ENCODE measurements at places on chromosomes 2 and 18.

DNA sequence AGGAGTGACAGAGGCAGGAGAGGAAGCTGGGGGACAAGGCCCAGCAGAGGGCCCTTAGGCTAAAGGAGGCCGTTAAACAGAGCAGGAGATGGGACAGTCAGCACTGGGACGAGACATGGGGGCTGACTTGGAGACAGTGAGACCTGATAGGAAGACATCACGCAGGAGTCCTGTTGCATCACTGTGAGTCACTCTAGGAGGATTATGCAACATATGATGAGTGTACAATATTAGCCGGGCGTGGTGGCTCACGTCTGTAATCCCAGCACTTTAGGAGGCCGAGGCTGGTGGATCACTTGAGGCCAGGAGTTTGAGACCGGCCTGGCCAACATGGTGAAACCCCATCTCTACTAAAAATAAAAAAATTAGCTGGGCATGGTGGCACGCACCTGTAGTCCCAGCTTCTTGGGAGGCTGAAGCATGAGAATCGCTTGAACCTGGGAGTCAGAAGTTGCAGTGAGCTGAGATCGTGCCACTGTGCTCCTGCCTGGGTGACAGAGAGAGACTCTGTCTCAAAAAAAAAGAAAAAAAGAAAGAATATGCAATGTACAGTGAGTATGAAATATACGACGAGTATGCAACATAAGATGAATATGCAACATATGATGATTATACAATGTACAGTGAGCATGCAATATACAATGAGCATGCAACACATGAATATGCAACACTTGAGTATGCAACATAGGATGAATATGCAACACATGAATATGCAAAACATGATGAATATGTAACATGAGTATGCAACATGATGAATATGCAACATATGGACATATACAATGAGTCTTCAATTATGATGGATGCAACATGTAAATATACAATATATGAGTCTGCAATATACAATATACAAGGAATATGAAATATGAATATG lies 83.3 kb upstream of the ID2 start:
- DNase-seq, result no peak

DNA sequence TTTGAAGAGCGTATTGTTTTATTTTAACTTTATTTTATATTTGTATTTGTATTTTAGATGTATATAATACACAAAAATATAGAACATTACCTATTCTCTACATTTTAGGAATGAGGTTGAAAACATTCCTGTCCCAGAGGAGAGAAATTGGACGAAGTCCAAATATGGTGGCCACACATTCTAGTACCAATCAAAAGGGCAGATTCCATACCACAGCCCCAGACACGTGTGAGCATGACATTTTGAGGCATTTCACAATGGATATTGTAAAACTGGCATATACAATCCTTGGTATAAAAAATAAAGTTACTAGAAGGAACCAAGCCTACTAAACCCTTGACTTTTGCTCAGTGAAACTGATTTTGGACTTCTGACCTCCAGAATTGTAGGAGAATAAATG lies 50.6 kb downstream of the C2orf76 start:
- no peak for DNase-seq

GRCh38 chr2:3079466-3079865 lies 298.2 kb downstream of the EIPR1 start:
- no peak for DNase-seq

DNA sequence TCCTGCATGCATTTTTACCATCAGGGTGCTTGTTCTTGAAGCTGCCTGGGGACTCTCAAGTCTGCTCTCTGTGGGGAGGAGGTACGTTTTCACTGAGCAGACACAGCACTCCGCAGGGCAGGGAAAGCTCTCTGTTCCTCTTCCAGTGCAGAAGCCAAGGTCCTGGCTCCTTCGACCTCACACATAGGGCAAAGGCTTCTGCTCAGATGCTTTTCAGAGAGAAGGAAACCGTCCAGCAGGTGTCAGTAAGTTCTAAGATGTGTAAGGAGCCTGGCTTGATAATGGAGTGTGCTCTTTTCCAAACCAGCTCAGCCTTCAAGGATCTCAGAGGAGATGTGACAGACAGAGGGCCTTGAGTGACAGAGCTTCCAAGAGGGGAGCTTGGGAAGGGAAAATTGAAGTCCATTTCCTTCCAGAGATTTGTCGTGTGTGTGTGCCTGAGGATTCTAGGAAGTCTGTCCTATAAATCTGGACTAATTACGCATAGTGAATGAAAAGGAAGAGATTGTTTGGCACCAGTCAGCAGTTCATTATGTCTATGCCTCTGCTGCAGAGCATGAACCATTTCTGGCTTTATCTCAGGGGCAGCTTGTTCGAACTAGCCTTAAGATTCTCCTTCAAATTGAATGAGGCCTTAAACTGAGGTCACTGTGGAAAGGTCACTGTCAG lies 67.3 kb upstream of the UPP2 start:
- no peak for DNase-seq

- DNase-seq, result no peak
These were observed 30.5 kb downstream of the MARCHF7 start for GRCh38 chr2:159742846-159743245.

- DNase-seq, result no peak
These were observed 39.3 kb upstream of the CDH7 start for GRCh38 chr18:65711493-65711892.

DNA sequence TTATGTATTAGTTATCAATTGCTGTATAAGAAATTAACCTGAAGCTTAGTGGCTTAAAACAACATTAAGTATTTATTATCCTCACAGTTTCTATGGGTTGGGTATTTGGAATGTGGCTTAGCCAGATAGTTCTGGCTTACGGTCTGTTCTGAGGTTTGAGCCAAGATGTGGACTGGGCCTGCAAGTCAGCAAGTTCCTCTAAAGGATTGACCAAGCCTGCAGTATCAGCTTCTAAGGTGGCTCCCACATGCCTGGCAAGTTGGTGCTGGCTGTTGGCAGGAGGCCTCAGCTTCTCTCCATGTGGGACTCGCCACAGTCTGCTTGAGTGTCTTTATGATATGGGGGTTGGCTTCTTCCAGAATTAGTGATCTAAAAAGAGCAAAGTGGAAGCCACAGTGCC lies 45.0 kb upstream of the TCF4 start:
- no peak for DNase-seq

- DNase-seq, result no peak
These were observed 828.2 kb downstream of the RNF144A start for GRCh38 chr2:7745369-7745768.

- no peak for DNase-seq
These were observed 76.4 kb upstream of the CDKL4 start for GRCh38 chr2:39320162-39320561.

DNA sequence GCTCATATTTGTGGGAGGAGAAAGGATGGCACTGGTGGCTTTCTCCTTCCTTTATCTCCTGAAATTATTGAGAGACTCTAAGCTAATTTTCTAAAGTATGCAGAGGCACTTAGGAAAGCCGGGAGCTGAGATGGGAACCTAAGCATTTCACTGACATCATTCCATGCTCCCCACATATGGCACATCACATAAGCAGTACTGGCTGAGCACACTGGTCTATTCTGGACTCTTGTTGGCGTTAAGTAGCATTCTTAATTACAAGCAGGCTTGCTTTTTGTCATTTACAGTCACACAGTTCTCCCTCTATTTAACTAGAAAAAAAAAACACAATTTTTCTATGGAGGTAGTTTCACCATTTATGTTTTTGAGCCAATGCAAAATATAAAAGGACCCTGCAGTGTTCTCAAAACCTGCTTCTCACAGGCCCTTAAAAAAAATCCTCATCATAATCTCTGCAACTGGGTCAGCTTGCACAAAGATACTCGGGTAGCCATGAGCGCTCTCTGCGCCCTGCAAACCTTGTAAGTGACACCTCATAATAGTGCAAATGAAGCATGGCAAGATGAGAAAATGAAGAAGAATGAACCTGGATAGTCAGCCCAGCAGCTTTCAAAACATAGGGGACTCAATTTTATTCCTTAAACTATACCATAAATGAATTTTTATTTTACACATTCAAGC lies 688.6 kb downstream of the NRXN1 start:
- DNase-seq, result no peak

DNA sequence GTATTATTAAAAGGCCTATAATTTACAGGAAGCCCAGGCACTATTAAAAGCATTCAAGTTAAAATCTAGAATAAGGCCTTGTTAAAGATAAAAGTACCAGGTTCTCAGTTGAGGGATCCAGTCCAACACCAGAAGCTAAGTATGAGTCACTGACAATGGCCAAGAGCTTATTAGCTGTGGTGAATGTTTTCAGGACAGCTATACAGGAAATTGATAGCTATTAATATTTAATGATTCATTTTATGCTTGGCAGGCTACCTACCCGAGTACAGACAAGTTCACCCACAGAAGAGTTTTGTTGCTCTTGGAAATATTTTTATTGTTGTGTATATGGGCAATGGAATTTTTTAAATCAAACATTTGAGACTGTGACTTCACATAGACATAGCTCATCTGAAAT lies 729.6 kb upstream of the ZNF804A start:
- DNase-seq, result no peak

DNA sequence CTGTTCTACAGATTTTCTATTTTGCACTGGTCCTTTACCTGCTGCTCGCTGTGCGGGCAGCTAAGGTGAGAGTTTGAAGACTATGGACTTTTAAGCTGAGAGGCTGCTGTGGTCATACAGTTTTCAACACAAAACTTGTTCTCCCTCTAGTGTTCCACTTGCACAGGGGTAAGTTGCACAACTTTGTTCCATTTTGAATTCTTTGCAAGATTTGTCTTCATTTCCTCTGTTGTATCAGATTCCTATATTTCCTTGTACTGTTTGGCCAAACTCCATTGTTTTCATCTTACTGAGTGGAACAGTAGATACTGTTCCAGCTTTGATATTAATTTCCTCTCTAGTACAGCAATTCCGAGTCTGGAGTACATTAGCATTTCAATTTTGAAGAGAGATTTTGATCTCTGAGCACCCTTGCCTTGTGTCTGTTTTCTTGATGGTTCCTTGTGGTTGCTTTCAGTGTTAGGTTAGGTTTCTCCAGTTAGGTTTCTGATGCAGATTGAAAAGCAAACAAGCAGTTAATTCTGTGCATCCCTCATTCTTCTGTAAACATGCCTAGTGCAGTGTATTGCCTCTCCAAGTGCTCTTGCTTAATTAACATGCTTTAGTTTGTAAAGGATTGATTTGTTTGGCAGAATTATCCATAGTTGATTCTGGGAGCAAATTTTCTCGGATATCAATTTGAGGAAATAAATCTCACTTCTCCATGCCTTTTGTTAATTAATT lies 188.8 kb downstream of the PTPRM start:
- no peak for DNase-seq

DNA sequence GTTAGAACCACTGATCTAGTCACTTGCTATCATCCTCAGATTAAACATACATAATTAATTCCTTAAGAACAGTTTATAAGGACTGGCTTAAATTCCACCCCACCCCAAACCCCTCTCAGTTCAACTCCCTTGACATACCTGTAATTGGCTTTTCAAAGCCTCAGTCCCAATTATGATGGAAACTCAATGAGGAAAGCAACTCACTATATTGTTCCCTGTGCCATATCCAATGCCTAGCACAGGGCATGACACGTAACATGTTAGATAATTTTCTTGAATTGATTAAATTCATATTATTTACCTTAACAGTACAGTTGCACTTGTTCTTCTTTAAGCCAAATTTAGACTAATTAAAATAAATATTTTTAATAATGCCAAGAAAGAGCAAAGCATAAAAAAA lies 465.1 kb upstream of the CHAC2 start:
- no peak for DNase-seq

DNA sequence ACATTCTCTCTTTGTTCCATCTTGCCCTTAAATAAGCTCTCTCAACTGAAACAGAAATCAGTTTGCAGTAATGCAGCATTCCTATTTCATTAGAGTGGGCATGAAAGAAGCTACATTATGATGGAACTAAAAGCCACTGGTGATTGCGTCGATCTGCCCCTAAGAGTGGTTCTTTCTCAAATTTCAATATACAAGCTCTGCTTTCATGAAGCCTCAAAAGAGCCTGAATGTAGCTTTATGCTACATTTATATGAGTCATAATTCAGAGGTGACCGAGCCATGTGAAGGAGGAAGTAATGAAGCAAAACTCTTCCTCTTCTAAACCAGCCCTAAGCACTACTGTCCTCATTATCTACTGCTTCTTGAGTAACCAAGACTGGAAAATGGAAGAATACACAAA lies 64.8 kb upstream of the CYTIP start:
- DNase-seq, result no peak

- no peak for DNase-seq
These were observed 297.0 kb downstream of the BCL2 start for GRCh38 chr18:63022429-63023022.

GRCh38 chr2:29011418-29012060 lies 30.4 kb downstream of the TOGARAM2 start:
- DNase-seq, result no peak

- no peak for DNase-seq
These were observed 18.5 kb downstream of the PLEKHM3 start for GRCh38 chr2:208006833-208007232.

GRCh38 chr2:40760071-40760666 lies 308.3 kb upstream of the SLC8A1 start:
- DNase-seq, result no peak

GRCh38 chr2:98928242-98928641 lies 7.8 kb downstream of the CRACDL start:
- DNase-seq, result no peak

DNA sequence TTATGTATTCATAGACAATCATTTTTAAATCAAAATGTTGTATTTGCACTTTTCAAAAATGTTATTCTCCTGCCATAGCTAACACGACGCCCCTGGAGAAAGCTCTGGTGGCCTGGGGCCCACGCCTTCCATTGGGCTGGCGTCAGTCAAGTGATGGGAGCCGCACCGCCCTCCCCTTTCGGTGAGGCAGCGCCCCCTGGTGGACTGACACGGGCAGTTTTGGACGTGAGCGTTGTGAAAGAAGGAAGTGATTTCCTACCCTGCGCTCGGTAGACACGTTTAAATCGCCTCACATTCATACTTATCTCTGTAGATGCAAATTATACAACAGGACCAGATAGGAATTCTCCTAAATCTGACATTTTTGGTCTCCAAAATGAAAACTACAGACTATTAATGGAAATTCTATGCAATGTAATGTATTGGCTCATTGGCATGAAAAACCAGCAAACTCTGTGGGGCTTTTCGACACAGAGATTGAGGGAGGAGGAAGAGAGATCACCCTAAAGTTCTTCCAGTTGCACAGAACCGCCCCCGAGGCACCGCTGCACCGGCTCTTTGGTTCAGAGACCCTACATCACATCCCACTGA lies 326.2 kb upstream of the SOX11 start:
- DNase-seq, result no peak

GRCh38 chr2:138493334-138493733 lies 8.2 kb upstream of the SPOPL start:
- no peak for DNase-seq

DNA sequence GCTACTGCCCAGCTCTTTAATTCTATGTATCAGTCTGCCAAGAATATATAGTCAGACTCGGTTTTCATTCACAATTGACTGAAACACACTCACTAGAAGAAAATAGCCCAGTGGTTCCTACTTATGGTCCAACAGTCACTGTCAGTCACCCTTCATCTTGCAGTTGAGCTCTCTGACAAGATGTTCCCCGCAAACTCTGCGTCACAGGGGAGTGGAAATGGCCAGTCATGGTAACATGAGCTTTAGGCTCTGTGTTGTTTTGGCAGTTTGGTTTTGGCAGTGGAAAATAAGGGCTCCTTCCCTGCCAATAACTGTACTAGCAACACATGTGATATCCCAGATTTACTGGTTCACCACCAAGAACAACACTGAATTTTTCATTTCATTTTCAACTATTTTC lies 122.5 kb downstream of the PRPF40A start:
- no peak for DNase-seq

- no peak for DNase-seq
These were observed 40.2 kb downstream of the MYOM1 start for GRCh38 chr18:3179430-3180089.
